ENCODE measurements at places on chromosomes 4 and X.

DNA sequence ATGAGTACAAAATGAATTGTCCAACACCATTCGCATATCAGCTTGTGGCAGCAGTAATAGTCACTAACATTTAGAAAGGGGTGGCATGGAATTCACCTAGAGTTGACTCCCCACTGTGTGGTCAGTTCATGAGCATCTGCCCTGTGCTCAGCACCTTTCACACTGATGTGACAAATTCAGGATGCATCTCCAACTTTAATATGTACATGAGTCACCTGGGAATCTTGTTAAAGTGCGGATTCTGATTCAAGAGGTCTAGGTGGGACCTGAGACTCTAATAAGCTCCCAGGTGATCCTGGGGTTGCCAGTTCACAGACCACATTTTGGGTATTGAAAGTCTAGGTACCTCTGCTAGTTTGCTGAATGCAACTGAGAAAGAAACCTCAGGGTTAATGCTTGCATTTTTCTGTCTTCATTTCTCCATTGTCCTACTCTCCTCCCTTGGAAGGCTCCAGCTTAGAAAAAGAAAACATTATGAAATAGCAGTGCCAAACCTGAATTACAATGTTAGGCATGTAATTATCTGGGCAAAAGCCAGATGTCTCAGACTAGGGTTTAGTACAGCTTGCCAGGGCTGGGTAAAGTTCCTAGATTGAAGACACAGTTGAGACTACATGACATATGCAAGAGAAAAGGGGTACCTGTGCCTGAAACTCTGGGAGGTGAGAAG lies 32.7 kb downstream of the TMSB4X start:
- no peak for DNase-seq

- no peak for DNase-seq
These were observed 254.1 kb downstream of the FBXW7 start for GRCh38 chr4:152281822-152282221.

DNA sequence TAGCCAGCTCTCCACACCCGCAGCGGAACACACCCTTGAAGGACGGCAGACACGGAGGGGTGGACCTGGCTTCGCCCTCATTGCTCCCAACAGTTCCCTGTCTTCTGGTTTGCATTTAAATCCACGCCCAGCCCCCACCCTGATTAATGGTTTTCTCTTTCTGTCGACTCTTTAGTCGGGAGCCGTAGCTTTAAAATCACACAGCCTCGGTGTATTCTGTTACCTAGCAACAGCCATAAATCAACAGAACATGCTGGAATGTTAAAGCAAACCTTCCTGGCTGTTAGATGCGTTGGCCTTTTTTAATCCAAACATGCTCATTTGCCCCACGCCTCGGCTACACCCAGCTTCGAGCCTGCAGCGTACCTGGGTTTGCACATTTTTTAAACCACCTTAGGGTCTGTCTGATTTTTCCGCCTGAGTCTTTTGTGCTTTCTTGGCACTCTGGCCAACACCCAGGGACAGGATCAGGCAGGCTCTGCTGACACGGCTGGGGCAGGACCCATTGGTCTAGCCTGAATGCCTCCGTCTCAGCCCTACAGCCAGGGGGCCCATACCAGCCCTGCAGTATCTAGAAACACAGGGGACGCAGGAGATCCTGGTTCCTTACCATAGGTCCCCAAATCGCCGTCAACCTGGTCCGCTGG lies 21.4 kb upstream of the PPP2R2C start:
- DNase-seq: no peak

DNA sequence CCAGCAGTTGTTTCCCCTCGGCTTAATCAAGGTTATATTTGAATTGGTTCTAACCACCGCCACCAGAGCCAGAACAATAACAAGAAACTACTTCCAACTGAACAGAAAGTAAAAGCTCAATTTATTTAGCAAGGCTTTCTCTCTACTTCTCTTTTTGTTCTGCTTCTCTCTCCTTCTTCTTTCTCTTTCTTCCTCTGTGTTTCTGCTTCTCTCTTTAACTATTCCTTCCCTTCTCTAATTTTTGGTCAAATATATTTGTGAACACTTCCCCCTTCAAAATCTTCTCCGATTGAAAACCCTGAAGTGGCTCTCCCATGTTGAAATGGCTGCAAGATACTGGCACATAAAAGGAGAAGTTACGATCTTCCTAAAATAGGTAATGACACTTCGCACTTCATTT lies 1195.9 kb upstream of the PRKX start:
- no peak for DNase-seq

- no peak for DNase-seq
These were observed 64.4 kb downstream of the SLC9A7 start for GRCh38 chrX:46694549-46694948.

DNA sequence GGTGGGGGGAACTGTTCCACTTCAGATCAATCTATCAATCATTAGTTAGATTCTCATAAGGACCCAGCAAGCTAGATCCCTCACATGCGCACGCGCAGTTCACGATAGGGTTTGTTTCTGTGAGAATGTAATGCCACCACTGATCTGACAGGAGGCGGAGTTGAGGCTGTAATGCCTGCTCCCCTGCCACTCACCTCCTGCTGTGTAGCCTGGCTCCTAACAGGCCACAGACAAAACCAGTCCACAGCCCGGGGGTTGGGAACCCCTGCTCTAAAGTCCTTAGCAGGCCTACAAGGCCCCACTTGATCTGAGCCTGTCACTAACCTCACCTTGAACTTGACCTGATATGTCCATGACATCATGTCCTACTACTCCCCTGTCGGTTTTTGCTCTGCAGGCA lies 30.3 kb downstream of the ARL9 start:
- DNase-seq: no peak

GRCh38 chr4:151420250-151420807 lies 11.4 kb downstream of the FHIP1A start:
- no peak for DNase-seq

GRCh38 chr4:2007804-2008670 lies 737 bp downstream of the NELFA start:
- no peak for DNase-seq

- DNase-seq: no peak
These were observed 19.1 kb downstream of the SASH3 start for GRCh38 chrX:129798888-129799287.

GRCh38 chr4:28835501-28835900 lies 1884.7 kb upstream of the PCDH7 start:
- no peak for DNase-seq

GRCh38 chr4:24560868-24561368 lies 23.4 kb downstream of the DHX15 start:
- DNase-seq: no peak

DNA sequence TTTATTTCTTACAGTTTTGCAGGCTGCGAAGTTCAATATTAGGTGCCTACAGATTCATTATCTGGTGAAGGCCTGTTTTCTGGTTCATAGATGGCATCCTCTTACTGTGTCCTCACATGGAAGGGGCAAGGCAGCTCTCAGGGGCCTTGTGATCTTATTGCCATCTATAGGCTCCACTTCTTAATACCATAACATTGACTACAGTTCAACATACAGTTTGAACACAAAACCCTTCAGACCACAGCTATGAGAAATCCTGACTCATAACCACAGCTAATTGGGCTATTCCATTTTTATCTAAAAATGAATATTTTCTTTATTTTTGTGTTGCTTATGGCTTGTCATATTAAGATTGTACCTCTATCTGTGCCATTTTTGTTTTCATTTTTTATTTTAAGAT lies 72.3 kb downstream of the STAG2 start:
- DNase-seq: peak; percentile 2

DNA sequence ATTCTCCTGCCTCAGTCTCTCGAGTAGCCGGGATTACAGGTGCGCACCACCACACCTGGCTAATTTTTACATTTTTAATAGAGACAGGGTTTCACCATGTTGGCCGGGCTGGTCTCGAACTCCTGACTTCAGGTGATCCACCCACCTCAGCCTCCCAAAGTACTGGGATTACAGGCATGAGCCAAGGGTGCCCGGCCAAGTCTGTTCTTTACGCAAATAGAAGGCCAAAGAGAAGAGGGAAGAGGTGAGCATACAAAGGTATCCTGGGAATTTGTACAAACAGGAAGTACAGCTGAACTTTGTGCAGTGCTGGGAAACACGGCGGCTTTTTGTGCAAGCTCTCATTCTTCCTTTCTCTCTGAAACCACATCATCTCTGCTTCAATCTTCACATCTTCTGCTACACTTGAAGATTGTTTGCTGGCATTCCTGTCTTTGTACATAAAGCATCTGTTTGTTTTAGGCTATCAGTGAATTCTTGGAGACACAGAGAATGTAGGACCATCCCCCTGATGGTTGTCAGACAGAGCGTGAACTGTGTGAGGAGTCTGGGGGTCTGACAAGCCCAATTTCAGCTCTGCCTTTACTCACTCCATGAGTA lies 71.9 kb upstream of the PRSS48 start:
- DNase-seq: no peak

DNA sequence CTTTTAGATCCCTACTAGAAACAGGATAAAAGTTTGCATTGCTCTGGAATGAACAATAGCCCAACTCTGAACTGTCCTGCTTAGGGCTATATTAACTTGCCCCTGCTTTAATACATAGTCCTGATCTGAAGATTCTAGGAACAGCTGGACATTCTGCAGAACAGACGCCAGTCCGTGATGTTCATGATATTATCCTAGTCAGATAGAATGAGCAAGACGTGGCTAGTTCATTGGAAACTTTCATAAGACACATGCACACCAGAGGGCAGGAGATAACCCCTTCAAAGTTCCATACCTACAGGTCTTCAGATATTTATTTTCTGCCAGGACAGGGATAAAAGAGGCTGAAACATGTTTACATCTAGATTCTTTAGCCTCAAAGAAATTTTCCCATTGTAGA lies 75.5 kb upstream of the CLNK start:
- no peak for DNase-seq

DNA sequence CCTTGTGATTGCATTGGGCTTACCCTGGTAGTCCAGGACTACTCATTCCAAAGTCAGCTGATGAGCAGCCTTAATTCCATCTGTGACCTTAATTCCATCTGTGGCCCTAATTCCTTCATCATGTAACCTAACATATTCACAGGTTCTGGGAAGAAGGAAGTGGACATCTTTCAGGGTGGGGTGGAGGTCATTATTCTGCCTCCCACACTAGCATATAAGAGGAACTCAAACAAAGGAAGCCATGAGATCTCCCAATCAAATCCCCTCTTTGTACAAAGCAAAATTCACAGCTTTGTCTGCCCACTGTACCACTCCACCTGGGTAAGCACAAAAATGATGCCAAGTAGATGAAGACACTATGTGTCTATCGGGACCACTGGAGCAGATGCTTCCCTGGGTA lies 87.3 kb downstream of the SLC2A9 start:
- no peak for DNase-seq

DNA sequence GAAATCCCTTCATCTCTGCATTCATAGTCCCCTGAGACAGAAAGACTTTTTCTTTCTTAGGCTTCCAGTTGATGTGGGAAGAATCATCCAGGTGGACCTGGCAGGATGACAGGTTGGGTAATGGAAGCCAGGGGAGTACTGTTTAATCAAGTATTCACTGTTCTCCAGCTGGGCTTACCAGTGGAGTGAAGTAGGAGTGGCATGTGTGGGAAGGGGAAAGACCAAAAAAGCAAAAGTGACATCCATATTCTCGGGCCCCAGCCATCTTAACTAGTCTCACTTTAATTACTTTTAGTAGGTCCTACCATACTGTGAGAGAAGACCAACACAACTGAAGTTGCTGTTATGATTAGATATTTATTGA lies 18.5 kb downstream of the VSIG4 start:
- DNase-seq: no peak

DNA sequence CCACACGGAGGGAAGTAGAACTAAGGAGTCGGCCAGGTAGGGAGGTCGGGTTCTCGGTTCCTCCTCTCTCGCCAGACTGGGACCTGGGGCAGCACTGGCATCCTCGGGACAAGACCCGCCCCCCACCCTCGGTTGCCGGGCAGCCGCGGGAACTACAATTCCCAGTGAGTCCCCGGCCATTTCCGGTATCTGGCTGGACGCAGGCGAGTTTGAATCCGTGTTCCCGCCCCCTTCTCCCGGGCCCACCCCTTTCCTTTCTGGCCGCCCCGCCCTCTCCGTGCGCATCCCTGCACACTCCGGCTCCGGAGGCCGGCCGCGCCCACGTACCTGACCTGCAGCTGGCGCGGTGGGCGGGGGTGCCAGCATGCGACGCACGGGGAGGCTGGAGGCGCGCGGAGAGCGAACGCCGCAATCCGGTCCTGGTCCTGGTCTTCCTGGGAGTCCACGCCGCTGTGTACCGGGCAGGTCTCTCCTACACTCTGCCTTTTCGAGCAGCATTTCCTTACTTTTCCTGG lies 10.2 kb upstream of the DLG3 start:
- DNase-seq: peak; percentile 91

DNA sequence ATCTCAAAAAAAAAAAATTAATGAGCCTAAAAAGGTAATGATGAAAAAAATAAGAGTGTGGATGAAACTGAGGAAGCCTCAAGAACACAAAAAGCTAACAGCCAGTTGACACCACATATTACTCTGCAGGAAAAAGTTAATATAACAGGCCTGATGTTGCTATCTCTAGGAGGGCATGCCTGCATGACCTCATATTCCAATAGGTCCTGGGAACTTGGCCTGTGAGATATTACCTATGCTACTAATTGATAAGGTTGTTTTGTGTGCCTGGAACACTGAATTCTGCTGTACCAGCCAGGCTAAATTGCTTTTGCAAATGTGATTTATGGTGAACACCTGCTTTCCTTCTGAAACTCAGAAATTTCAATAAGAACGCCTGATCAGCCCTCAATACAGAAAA lies 15.9 kb downstream of the SLC9A7 start:
- no peak for DNase-seq

Data from AG08396 (cell line).